CD4-positive, alpha-beta T cell treated with Interleukin-15 for 1 hour (primary cell): ENCODE measurements at places on chromosomes 12 and 14.

- no peak for DNase-seq
Observed at GRCh38 chr12:113479590-113480335, 8.1 kb upstream of the LHX5 start.

GRCh38 chr12:21992823-21993222, 51.6 kb upstream of the ABCC9 start:
- DNase-seq, result no peak

GRCh38 chr14:51644217-51644933, 7.3 kb upstream of the FRMD6 start:
- DNase-seq, result no peak

DNA sequence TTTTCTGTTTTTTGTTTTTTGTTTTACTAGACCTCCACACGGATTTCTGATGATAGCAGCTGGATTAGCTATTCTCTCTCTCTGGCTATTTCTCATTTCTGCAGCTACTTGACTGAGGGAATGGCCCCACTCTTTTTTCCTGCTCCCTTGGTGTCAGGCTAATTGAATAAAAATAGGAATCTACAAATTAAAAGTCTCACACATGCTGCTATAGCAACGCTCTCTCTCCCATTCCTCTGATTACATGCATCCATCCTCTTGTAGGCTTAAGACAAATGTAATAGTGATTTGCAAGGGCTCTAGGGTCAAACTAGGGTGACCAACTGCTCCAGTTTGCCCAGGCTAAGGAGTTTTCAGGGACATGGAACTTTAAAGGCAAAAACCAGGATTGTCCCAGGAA, 221.8 kb downstream of the PHLDA1 start:
- DNase-seq, result no peak

DNA sequence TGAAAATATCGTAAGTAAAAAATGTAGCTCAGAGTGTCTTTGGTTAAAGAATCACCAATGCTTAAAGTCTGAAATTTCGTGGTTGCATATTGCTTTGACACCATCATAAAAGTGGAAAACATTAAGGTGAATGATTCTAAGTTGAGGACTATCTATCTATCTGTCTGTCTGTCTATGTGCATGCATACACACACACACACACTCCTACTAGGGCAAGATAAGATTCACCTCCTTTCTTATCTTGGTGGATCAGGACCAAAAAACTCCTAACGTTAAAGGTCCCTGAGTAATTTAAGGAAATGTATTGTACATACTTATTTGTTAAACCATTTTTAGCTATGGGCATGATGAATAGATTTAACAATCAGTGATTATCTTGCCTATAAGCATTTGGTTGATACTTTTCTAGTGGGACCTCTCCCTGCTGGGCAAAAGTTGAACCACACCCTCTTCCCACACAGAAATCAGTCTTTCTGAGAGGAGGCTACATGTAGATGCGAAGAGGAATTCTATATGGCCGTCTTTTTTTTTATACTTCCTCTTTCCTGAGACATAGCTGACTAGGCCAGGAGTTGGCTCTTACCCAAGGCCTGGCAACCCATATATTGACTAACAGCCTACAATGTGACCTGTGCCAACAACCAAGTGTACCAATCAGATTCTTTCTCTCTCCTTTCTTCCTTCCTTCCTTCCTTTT, 19.3 kb upstream of the LLPH start:
- peak; percentile 55 for DNase-seq

DNA sequence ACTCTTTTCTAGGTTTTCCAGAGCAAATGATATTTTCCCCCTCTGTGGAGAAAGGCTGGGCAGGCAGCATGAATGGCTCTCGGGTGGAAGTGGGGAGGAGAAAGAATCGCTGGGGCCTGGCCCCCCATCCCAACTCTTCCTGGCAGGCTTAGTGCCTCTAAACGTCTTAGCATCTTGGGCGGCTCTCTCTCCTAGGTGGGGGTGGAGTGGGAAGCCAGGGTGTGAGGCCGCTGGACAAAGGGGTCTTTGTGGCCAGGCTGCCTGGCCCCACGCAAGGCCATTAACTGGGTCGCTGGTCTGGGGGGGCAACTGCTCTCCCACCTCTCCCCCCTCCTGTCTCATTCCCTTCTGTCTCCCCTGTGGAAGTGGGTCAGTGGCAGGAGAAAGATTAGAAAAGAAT, 4.7 kb downstream of the LRP1-AS start:
- DNase-seq, result no peak
